Suppressor macrophage (primary cell): ENCODE measurements at places on chromosomes 2 and 18.
A peak's percentile ranks its signal among the peaks of the same experiment; 100 is the strongest.

DNA sequence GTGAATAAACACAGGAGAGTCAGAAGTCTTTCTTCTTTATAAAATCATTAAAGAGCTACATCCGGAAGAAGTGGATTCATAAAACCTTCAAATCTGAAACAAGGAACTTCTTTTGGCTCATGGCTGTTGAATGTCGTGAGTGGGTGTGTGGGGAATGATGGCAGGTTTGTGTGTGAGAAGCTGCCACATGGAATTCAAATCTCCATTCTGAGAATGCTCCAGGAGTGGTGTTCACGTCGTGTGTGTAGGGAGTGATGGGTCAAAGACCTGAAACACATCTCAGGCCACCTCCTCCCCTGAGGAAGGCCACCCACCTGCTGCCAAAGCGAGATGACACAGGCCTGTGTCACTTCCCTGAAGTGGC is 28.9 kb downstream of the FAM228A start:
- DNase-seq, result no peak

- DNase-seq, result no peak
These were observed 60.7 kb downstream of the TTC27 start for GRCh38 chr2:32688541-32688940.

DNA sequence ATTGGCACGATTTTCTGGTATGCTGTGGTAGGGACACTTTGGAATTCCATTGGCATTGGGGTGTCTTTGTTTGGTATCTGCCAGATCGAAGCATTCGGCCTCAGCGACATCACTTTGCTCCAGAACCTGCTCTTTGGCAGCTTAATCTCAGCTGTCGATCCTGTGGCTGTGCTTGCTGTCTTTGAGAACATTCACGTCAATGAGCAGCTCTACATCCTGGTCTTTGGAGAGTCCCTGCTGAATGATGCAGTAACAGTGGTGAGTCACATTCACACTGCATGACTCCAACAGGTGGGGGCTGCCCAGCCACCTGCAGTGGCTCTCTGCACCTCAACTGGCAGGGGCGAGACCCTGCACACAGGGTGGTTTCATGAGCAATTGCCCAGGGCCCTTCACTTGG is 38.4 kb downstream of the SLC9A2 start:
- no peak for DNase-seq

DNA sequence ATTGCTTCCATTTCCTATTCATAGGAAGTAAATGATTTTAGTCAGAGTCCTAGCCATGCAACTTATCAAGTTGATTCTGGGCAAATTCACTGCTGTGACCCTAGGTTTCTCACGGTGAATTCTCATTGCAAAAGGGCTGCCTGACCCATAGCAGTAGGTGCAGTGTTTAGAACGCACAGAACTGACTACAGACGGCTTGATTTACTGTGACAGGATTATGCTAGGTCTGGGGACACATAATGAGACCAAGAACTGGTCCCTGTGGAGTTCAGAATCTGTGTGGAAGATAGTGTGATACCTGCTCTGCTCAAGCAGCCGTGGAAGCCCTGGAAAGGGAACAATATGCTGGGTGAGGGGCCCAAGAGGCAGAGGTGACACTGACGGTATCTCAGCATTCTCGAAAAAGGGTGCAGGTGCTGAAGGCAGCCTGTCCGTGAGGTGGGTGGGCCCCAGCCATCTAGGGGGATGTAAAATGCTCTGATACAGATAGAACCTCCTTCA is 46.4 kb downstream of the ABCG8 start:
- no peak for DNase-seq

- DNase-seq, result peak; percentile 40
These were observed 30.0 kb upstream of the ATG16L1 start for GRCh38 chr2:233221378-233222063.

DNA sequence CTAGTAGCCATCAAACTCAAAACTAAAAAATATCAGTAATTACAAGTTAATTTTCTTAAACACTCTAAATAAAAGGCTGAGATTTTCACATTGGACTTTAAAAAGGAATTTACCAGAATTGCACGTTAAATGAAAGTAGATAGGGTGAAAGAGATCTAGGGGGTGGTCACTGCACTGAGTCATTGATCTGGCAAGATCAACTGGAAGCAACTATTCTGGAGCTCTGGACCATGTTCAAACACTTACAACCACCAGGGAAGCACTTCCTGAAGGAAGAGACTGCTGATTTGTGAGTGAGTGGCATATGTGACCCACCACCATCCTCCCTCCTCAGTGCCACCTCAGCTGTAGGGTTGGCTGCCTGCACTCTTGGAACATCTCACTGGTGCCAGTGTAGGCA is 111.8 kb downstream of the UGGT1 start:
- no peak for DNase-seq

DNA sequence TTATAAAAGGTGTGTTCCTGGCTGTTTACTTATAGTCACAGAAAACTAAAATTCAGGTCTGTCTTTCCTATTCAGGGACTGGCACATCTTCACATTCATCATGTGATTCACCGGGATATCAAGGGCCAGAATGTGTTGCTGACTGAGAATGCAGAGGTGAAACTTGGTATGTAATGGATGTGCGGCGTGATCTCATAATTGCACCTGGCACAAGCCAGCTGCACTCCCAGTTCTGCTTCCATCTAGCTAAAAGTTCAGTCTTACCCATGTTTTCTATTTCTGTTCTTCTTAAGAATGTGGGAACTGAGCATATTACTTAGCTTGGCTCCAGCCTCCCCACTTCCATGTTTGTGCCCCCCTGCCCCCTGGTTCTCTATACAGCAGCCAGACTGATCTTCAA is 131.9 kb downstream of the MAP4K4 start:
- no peak for DNase-seq

DNA sequence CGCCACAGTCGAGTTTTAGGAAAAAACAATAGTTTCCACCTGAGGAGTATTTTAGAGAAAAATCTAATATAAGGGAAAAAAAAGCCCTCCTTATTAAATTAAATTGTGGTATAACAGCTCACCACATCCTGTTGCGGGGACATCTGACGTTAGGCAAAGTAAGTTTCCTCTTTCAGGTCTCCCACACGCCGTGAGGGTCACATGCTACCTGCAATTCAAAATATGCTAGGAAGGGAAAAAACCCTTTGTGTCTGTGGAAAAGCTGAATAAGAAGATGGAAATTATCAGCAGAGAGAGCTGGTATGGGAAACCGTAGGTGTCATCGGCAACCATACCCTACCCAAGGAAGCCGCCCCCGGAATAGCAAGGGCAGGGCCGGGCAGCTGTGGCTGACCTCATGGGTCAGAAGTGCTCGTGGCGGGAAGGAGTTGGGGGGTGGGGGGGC is 128.0 kb downstream of the NFATC1 start:
- DNase-seq, result peak; percentile 86

- no peak for DNase-seq
These were observed 35.6 kb upstream of the LPIN1 start for GRCh38 chr2:11710632-11711353.

GRCh38 chr2:39725401-39725800 is 53.7 kb downstream of the THUMPD2 start:
- no peak for DNase-seq

GRCh38 chr2:149931486-149931885 is 343.9 kb upstream of the MMADHC start:
- DNase-seq, result no peak

- DNase-seq, result no peak
These were observed 633.0 kb upstream of the TMEFF2 start for GRCh38 chr2:192827735-192828134.

DNA sequence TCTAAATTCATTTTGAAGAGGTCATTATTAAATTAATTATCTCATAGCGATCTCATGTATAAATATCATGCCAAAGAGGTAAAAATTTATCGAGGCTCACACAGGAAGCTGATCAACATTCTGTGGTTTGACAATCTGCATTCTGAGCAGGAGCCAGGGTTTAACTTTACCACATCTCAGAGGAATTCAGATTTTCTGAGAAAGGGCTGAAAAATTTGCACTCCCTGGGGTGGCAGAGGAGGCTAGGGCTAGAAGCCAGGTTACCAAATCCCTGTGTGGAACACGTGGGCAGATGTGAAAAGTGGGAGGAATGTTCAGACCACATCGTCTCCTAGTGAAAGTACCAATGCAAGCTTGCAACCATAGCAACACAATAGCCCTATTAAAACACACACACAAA is 63.5 kb upstream of the CTLA4 start:
- DNase-seq, result peak; percentile 61

GRCh38 chr18:49949951-49950395 is 136.6 kb upstream of the ACAA2 start:
- DNase-seq, result no peak

DNA sequence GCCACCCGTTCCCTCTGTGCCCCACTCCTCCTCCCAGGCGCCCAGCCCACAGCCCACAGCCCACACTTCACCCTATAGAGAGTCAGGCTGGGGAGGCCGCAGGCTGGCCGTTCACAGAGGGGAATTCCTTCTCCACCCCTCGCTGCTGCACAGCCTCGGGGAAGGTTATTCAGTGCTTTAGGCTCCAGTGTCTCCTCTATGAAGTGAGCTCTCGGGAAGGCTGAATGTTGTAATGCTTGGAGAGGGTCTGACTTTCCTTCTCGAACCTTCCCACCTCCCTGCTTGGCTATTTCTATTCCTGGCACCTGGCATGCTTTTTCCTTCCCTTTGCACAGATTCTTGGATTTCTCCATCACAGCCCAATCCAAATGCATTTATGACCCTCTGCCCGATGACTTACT is 62.5 kb upstream of the SMAD7 start:
- no peak for DNase-seq

DNA sequence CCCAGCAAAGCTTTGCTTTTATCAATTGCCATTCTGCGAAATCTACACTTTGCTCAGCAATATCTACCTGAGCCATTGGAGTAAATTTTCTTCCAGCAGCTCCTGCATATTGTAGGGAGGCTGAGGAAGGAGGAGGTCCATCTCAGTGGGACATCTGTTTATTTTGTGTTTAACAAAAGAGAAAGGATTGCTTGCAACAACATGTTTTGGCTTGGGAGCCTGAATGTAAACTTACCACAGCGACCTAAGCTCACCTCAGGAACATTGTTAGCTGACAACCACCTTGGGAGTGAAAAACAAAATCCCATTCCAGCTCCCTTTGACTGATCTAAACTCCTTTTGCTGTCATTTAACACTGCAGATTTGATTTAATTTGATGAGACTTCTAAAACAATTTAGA is 356.1 kb downstream of the SS18 start:
- no peak for DNase-seq

GRCh38 chr2:223896833-223897311 is 48.3 kb downstream of the WDFY1 start:
- peak; percentile 84 for DNase-seq

DNA sequence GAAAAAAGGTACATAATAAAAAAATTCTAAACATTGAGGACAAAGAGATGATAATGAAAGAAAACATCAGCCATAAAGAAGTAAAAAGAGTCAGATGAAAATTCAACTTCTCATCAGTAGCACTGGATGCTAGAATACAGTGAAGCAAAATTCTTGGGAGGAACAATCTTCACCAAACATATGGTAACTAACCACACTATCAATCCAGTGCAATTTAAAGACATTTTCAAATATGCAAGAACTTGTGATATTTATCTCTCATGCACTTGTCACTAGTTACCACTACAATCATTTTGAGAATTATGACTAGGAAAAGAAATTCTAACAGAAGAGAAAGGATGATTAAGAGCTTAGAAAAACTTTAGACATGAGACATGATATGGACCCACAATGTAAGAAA is 127.4 kb downstream of the RTTN start:
- no peak for DNase-seq

DNA sequence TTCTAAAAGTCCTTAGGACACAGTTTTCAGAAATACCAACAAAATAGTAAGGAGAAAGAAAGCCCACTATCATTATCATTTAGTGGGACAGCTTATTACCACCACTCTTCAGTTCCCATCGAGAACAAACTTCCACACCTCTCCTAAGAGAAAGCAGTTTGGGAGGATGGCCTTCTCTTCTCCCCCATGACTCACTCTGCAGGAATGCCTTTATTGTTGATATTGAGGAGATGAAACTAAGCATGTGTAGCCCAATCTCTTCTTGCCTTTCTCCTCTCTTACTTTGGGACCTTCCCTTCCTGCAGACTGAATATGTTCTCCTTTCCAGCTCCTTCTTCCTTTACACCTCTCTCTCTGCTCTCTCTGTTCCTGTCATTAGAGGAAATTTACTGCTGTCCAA is 30.0 kb upstream of the ERMN start:
- DNase-seq, result no peak

- DNase-seq, result no peak
These were observed 81.1 kb upstream of the TAF1B start for GRCh38 chr2:9762164-9762563.

- no peak for DNase-seq
These were observed 46.1 kb upstream of the THOC1 start for GRCh38 chr18:313931-314330.

DNA sequence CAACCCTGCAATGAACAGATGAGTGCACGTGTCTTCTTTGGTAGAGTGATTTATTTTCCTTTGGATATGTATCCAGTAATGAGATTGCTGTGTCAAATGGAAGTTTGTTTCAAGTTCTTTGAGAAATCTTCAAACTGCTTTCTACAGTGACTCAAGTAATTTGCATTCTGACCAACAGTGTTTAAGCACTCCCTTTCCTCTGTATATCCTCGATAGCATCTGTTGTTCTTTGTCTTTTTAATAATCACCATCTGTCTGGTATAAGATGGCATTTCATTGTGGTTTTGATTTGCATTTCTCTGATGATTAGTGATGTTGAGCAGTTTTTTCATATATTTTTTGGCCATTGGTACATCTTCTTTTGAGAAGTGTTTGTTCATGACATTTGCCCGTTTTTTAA is 1608.3 kb upstream of the ZEB2 start:
- DNase-seq, result no peak

DNA sequence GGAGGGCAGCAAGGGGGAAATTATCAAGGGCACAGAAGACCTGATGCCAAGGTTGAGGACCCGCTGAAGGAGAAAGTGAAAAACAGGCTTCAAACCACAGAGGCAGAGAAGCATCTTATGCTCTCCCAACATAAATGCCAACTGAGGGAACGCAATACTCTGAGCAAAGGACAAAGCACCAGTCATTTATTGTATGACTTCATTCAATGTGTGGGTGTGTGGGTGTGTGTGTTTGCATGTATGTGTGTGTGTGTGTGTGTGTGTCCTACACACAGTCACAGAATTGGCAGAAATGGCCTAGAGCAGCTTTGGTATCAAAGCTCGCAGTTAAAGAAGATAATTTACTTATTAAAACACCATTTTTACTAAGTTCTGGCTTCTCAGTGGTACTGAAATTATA is 51.4 kb downstream of the UXS1 start:
- DNase-seq, result peak; percentile 38

DNA sequence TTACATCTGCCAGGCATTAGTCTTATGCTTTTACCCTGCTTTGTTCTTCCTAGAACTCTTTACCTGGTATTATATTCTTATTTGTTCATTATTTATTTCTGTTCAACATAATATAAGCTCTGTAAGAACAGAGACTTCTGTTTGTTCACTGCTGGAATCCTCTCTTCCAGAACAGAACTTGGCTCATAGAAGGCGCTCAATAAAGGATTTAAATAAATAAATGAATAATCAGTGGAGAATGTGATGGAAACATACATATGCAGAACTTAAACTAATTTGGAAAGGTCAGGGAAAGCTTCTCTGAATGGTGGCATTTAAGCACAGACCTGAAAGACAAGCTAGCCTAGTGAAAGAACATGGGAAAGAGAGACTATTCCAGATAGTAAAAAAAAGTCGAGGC is 24.3 kb downstream of the NCKAP1 start:
- no peak for DNase-seq

- no peak for DNase-seq
These were observed 47.0 kb upstream of the RALBP1 start for GRCh38 chr18:9428301-9428706.

- peak; percentile 79 for DNase-seq
These were observed 120.4 kb downstream of the L3MBTL4 start for GRCh38 chr18:6294148-6294784.
